ENCODE measurements at places on chromosomes 6 and 20.
A peak's percentile ranks its signal among the peaks of the same experiment; 100 is the strongest.

DNA sequence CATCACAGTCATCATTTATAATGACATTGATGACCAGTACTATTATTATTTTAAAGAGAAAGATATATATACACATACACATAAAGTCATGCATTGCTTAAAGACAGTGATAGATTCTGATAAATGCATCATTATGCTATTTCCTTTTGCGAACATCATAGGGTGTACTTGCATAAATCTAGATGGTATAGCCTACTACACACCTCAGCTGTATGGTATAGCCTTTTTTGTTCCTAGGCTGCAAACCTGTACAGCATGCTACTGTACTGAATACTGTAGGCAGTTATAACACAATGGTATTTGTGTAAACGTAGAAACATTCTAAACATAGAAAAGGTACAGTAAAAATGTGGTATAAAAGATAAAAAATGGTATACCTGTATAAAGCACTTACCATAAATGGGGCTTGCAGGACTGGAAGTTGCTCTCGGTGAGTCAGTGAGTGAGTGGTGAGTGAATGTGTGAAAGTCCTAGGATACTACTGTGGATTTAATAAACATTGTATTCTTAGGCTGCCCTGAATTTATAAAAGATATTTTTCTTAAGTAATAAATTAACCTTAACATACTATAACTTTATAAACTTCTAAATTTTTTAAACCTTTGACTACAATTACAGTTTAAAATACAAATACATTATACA lies 23.9 kb downstream of the QKI start:
- no peak for DNase-seq

DNA sequence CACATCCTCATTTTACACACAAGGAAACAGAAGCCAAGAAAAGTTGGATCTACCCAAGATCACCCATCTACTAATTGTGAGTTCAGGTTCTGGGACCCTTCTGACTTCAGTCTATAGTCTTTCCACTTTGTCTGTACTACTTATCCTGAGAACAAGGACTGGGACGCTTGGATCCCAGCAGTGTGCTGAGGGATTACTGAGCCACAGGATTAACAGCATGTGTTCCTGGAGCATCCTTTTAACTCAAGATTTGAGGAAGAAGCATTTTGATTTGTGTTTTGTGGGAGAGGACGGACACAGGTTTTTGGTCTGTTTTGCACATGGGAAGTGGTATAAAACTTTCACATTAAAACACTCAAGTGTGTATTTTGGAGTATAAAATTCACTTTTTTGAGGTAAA lies 4.4 kb downstream of the ENPP4 start:
- DNase-seq = no peak

- no peak for DNase-seq
These were observed 258.2 kb downstream of the TBC1D32 start for GRCh38 chr6:121076119-121076518.

GRCh38 chr6:10190042-10190441 lies 224.8 kb downstream of the TFAP2A start:
- DNase-seq = no peak

GRCh38 chr20:44615169-44615791 lies 32.9 kb downstream of the PKIG start:
- DNase-seq = no peak

- no peak for DNase-seq
These were observed 30.8 kb downstream of the COL9A1 start for GRCh38 chr6:70272071-70272470.

- no peak for DNase-seq
These were observed 43.4 kb downstream of the MYH7B start for GRCh38 chr20:34999021-34999451.

GRCh38 chr6:85004361-85004995 lies 240.1 kb upstream of the TBX18 start:
- no peak for DNase-seq

GRCh38 chr6:17907406-17908229 lies 79.8 kb downstream of the KIF13A start:
- no peak for DNase-seq

DNA sequence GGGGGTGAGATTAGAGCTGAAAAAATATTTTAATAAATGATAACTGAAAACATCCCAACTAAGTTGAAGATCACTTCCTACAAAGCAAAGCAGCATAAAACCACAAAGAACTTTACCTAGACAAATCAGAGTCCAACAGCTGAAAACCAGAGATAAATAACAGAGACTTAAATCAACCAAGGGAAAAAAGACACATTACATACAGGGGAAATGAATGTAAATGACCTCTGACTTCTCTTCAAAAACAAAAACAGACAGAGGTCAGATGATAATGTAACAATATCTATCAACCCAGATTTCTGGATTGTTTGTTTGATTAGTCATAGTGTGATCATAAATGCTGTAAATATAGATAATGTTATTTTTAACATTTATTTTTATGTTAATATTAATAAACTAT lies 782.8 kb downstream of the TFAP2A start:
- DNase-seq = no peak

GRCh38 chr6:129882510-129883023 lies 21.5 kb upstream of the TMEM244 start:
- DNase-seq = no peak

- DNase-seq = no peak
These were observed 128.9 kb downstream of the SYNDIG1 start for GRCh38 chr20:24598346-24598745.

- DNase-seq = peak; percentile 89
These were observed 176.4 kb downstream of the ARID1B start for GRCh38 chr6:156953479-156954146.

DNA sequence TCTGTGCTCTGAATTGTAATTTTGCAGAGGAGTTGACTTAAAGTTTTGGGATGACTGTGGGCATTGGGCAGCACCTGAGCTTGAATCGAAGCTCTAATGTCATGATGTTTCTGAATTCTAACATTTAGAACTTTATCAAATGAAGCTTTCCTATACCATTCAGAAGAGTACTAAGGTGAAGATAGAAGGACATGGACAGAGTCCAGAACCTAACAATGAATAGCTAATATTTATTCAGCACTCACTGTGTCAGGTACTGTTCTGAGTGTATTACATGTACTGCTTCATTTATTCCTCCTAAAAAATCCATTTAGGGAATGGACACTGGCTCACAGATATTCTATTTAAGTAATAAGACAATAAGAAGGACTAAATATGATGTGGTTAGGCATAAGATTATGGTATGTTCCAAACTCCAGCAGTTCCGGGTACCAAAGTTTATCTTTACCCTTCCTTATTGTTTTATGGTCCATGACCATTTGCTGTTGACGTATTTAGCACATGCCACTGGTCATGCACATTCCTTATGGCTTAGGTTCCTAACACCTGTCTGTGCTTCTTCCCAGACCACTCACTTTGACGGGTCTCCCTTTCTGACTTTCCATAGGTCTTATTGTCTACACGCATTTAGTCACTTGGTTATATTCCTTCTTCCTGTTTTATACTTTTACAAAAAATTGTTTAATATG lies 20.3 kb downstream of the BCKDHB start:
- no peak for DNase-seq

GRCh38 chr6:151842816-151843215 lies 35.3 kb downstream of the ESR1 start:
- DNase-seq = no peak

- DNase-seq = no peak
These were observed 36.6 kb downstream of the NKX2-4 start for GRCh38 chr20:21360705-21361104.

- DNase-seq = no peak
These were observed 3.5 kb downstream of the AARS2 start for GRCh38 chr6:44309631-44310030.

GRCh38 chr6:80319196-80319595 lies 212.7 kb downstream of the BCKDHB start:
- DNase-seq = no peak

GRCh38 chr20:48002517-48002970 lies 217.3 kb upstream of the SULF2 start:
- DNase-seq = no peak

DNA sequence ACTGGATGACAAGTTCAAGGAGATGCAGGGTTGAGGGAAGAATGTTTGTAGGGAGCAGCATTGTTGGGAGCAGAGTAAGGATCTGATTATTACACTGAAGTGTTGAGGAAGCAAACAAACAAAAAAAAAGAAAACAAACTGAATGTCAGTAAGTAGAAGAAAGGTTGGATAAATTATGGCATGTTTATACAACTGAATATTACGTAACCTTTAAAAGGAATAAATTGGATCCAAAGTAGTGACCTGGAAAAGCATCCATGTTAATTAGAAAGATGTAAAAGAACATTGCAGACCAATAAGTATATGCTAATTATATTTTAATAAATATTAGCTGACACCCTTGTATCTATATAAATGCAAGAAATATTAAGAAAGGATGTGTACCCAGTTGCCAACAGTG lies 12.8 kb upstream of the TSPYL1 start:
- DNase-seq = no peak

DNA sequence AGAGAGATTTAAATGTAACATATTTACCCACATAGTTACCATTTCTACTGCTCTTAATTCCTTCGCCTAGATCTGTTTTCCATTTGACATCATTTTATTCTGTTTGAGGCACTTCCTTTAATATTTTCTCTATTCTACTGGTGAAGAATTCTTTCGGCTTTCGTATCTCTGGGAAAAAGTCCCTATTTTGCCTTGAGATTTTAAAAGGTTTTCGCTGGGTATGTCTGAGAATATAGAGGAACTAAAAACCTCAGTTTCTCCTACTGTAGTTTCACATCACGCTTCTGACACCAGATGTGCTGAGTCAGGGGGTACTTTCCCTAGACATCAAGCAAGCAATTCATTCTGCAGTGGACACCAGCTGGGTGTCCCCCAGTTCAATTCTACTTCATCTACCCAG lies 61.7 kb downstream of the E2F3 start:
- DNase-seq = no peak

DNA sequence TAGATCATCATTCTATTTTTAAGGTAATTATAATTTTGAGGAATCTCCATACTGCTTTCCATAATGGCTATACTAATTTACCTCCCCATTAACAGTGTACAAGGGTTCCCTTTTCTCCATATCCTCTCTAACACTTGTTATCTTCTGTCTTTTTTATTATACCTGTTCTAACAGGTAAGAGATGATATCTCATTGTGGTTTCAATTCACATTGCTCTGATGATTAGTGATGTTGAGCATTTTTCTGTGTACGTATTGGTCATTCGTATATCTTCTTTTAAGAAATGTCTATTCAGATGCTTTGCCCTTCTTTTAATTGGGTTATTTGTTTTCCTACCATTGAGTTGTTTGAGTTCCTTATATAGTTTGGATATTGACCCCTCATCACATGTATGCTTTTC lies 81.6 kb upstream of the SCAF8 start:
- no peak for DNase-seq

GRCh38 chr6:97535800-97536199 lies 252.8 kb upstream of the MMS22L start:
- DNase-seq = no peak

- DNase-seq = no peak
These were observed 996 bp upstream of the PRDM1 start for GRCh38 chr6:106084989-106085691.

GRCh38 chr6:96775727-96776400 lies 61.4 kb downstream of the GPR63 start:
- DNase-seq = no peak

GRCh38 chr20:23490817-23491216 lies at the start of gene CST8:
CST8 (plus strand) TSS chr20:23491117; CDS start chr20:23491668, 551 bp downstream.
- no peak for DNase-seq

DNA sequence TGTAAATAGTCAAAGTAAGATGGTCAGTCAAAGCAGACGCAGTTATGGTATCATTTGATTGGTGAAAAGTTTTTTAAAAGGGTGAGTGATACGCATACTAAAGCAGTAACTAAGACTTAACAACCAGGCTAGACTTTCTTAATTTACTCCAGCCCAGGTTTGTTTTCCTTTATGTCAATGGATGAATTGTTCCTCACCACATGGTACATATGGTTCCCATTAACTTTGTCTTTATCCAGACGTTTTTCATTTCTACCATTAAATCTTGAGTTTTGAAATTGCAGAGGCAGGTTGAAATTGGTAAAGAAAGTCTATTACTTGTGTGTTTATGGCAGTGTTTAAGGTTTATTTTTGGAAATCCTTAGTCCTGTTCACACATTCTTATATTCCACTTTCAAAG lies 98.5 kb upstream of the SCGN start:
- no peak for DNase-seq

DNA sequence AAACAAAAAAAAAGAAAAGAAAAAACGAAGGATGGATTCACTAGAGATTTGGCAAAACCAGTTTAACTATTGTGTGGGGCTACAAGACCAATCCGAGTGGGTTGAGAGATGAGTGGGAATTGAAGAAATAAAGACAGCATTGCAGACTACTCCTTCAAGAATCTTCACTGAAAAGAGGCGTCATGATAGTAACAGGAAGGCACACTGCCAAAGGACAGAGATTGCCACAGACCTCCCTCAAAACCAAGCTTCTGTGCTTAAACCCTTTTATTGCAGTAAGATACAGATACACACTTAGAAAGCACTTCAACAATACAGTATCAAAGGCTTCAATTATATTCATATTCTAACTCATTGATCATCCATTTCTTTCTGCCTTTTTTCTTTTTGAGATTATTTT lies 103.9 kb downstream of the IPCEF1 start:
- DNase-seq = no peak

- no peak for DNase-seq
These were observed 50.3 kb downstream of the DOP1A start for GRCh38 chr6:83117802-83118201.

DNA sequence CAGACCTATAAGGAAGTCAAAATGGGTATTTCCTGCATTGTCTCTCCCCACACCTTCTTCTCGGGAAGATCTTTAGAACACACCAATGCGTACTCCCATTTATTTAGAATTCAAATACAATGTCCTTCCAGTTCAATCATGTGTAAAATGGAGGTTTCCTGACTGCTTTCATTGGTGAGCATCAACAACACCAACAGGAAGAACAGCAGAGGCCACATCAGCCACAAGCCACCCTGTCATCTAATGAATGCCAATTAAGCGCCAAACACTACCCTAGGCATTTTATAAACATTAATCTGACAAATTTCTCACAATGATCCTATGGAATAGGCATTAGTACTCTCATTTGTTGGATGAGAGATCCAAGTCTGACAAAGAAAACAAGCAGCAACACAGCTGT lies 68.4 kb upstream of the SMLR1 start:
- DNase-seq = no peak

DNA sequence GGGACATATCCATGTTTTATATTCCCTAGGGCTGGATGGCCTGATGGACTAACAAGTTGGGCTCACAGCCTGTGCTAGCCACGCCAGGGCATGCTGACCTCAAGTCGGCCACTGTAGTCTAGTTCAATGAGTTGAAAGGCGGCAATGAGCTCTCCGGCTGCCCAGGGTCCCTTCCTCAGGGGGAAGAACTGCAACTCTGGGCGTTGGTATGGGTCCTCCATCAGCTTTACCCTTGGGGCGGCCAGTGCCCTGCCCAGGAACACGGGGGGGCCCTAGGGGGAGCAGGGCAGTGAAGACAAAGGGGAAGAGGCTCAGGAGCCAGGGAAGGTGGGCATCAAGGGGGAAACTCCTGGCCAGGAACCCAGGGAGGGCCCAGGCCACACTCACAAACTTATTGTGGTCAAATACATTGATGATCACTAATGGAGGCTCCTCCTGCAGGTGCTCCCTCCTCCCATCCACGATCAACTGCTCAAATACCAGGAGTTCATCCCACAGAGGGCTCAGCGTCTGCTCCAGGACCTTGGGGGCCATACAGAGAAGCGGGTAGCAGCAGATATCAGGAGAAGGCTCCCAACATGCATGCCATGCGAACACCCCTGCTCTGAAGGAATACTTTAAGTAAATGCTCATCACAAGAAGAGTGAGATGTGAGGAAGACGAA lies 32.8 kb upstream of the SPAG4 start:
- no peak for DNase-seq

All from HuH-7 (cell line).